ENCODE measurements at places on chromosomes 4 and X.

DNA sequence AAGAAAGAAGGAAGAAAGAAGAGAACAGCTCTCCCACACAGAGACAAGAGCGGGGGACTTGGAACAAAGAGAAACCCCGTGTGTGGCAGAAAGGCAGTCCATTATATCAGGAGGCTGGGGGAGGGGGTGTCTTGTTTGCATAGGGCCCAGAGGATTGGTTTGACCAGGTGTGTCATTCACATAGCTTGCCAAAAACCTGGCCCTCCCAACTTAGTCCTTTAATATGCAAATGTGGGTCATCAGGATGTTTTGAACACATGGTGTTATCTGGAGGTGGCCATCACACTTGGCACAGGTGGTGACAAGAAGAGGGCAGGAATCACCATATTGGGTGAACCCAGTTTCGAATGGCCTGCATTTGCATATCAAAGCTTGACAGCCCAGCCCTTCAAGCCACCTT lies 111.7 kb downstream of the LINC00632 start:
- DNase-seq, result no peak

DNA sequence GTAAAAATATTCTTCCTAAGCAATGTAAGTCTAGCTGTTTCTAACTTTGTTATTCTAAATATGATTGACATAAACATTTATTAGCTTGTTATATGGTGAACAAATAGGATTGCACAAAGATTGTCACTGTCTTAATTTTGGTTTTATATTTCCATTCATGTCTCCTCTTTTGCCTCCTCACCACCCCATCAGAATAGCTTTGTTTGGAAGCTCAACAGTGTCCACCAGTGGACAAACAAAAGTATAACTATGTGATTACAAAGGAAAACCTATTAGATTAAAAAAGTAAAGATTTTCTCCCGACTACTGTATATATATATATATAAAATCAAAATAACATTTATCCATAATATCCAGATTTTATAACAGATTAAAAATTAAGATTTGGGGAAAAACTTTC lies 468.2 kb downstream of the ZIC3 start:
- DNase-seq, result no peak

DNA sequence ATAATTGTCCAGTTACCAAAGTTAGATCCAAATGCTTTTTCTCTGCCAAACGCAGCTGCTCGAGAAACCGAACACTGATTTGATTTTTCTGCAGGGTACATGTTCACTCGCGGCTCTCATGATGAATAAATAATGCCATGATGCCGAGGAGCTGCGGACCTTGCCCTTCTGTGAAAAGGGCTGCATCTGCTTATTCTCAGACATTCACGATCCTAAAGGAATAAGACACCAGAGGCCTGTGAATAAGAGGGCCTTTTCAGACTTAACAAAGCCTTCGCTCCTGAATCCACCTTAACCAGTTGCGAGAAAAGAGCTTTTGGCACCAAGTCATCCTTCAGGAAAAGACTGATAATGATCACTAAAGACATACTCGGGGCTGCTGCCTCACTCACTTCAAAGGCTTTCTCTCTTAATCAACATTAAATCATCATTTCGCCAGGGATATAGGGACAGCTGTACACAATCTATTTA lies 147.5 kb downstream of the FBXO8 start:
- peak; percentile 72 for DNase-seq

GRCh38 chrX:136666088-136666487 lies 18.1 kb downstream of the CD40LG start:
- DNase-seq, result no peak

DNA sequence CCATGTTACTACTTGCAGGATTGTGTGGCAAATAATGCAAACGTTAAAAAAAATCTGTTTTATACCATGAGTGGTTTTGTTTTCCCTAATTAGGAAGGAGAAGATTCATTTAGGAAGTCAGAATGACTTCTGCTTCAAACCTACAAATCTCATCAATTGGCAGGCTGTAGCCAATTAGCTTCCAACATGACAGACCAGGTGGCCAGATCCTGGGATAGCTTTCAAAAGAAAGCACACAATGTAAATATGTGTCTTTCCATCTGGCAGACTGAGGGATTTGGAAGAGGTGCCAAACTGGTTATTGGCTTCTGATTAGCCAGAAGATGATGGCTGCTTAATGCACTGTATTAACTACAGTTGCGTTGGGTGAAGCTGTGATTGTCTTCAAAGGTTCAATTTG lies 432.8 kb downstream of the ANKRD50 start:
- DNase-seq, result no peak

GRCh38 chr4:140793291-140793690 lies 37.1 kb upstream of the TBC1D9 start:
- no peak for DNase-seq

GRCh38 chr4:84681486-84682274 lies 98.8 kb downstream of the CDS1 start:
- DNase-seq, result peak; percentile 83

DNA sequence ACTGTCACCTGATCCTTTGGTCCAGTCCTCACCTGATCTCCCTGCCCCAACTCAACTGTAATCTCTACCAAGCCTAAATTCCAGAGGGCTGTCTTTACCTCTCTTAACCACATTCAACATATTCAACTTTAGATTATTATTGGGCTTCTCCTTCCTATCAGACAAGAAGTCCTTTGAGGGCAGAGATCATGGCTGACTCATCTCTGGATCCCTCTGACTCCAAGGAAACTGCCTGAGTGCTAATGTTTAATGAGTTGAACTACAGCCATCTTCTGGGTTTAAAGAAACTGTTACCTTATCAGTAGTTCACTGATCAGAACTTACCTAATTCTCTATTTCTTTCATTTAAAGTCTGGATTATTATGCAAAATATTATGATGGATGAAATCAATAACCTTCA lies 135.7 kb downstream of the GPC3 start:
- DNase-seq, result no peak

- peak; percentile 8 for DNase-seq
Measured at GRCh38 chr4:76386566-76387305, 34.2 kb downstream of the CCDC158 start.

- DNase-seq, result peak; percentile 77
Measured at GRCh38 chr4:169335331-169335730, 64.6 kb upstream of the SH3RF1 start.
